Fibroblast of the conjunctiva (primary cell): ENCODE measurements at places on chromosomes 3 and 15.

- no peak for DNase-seq
These were observed 29.9 kb upstream of the MCCC1 start for GRCh38 chr3:183129243-183129642.

- DNase-seq, result no peak
These were observed 60.4 kb downstream of the PLAAT1 start for GRCh38 chr3:193301433-193301832.

GRCh38 chr3:128239304-128239703 lies 86.0 kb downstream of the EEFSEC start:
- DNase-seq, result no peak

DNA sequence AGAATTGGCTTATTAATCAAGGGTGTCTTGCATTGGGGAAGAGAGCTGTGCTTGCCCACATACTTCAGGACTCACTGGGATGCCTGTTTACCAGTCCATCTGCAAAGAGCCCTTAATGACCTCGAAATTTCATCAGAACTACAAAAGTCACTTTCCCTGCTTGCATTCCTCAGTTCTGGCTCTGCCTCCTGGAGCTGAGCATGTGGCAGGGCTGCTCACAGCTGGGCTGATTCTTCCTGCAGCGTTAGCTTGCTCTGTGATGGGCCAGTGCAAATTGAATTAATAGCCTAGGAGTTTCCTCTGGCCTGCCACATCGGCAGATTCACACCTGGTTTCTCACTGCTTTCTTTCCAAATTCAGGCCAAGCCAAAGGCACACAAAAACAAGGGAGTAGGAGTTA lies 108.9 kb downstream of the DUT start:
- peak; percentile 68 for DNase-seq

GRCh38 chr3:46710229-46710628 lies 7.4 kb downstream of the PRSS50 start:
- DNase-seq, result no peak

- peak; percentile 99 for DNase-seq
These were observed at the start of the genes GTF2E1 and RABL3 for GRCh38 chr3:120742198-120742848. GTF2E1 (plus strand) TSS chr3:120742744; CDS start chr3:120750553, 7,809 bp downstream. RABL3 (minus strand) TSS chr3:120742516; CDS start chr3:120742507, 9 bp downstream.

DNA sequence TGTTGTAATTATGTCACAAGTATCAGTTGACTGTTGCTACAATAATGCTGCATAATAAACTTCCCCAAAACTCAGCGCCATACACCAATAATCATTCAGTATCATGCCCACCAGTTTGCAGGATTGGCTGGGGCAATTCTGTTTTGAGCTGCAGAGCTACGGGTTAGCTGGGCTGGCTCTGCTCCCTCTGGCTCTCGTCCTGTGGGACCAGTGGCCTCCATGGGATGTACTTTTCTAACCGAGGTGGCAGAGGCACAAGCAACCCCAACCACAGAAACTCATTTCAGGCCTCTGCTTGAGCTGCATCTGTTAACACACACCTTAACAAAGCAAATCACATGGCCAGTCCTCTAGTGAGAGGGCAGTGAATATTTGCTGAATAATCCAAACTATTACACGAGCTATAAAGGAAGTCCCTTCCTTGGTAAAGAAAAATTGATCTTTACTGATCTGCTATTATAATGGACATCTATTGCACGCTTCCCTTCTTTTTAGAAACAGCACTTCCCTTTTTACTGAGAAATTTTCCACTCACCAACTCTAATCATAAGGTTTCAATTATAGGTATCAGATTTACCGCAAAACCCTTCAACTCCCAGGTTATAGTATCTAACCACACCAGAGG lies 10.9 kb upstream of the BCL2A1 start:
- DNase-seq, result no peak

DNA sequence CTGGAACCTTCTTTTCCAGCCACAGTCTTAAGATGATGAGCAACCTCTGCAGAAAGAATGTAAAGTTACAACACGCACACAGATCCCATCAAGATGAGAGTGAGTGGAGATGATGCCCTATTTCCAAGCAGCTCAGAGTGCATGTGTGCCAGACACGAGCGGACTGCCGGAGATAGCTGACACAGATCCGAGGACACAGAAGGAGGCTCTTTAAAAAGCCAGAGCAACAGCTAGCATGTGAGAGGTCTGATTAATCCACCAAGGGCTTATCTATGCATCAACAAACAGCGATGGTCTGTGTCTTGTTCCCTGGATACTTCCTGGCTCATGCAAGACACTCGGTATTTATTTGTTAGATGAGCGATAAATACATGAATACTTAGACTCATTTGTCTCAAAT lies 128.6 kb upstream of the DLG1 start:
- no peak for DNase-seq

DNA sequence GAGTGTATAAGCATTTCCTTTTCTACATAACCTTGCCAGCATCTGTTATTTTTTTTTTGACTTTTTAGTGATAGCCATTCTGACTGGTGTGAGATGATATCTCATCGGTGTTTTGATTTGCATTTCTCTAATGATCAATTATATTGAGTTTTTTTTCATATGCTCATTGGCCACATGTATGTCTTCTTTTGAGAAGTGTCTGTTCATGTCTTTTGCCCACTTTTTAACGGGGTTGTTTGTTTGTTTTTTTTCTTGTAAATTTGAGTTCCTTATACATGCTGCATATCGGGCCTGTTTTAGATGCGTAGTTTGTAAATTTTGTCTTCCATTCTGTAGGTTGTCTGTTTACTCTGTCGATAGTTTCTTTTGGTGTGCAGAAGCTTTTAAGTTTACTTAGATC lies 89.2 kb downstream of the LEKR1 start:
- no peak for DNase-seq

- DNase-seq, result no peak
These were observed 893 bp downstream of the MGA start for GRCh38 chr15:41661078-41661517.

GRCh38 chr3:133548090-133548489 lies 25.4 kb upstream of the CDV3 start:
- DNase-seq, result no peak
